T-helper 17 cell (primary cell): ENCODE measurements at places on chromosomes 5 and 9. TPM values are rescaled to one million over a fixed set of nuclear protein-coding genes. Genes with fewer than 3 reads are reported as not detected.

Gene ALDH1A1
- total RNA-seq, result 0.82 TPM

Gene CTSL
- total RNA-seq, result 4.0 TPM

Gene RABL6
- 59.7 TPM for total RNA-seq

Gene NIM1K
- total RNA-seq, result 0.76 TPM

Gene IQGAP2
- total RNA-seq, result 117 TPM

Gene IL4
- total RNA-seq, result not detected

Gene PCDHGB5
- total RNA-seq, result 0.35 TPM

Gene SLC1A3
- not detected for total RNA-seq

DNA sequence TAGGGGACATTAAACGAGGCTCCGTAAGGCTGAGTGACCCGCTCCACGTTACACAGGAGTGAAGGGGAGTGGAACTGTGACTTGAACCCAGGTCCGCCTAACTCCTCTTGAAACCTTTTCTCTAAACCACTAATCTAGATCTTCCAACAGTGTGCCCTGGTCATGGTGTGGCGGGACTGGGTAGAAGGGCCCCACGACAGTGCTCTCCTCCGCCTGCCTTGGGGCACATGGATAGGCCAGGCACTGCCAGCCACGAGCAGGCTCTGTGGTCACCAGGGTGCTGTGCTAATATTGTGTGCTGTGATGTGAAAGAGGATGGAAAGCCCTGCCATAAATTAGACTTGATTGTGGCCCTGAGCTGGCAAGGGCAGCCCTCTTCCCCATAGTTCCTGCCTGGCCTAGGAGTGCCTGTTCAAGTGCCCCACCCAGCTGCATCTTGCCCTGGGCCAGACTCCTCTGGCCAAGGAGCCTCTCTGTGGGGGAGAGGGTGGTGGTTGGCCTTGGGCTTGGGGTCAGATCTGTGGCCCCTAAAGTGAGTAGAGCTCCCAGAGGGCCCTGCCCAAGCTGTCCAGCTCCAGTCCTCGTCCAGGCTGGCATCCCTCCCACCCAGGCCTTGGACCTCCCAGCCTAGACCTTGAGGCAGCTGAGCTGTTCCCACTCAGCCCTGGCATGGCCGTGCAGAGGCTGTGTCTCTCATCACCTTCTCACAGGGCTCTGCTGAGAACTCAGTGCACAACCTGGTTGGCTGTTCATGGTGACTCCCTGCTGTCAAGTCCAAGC, 67.8 kb upstream of the TBC1D2 start:
- H3K4me3 ChIP-seq, result no peak overlapping the region
- H3K4me1 ChIP-seq, result peaks cover 10% of the 10 kb centered on the region
- no peak for DNase-seq
- peaks cover 22% of the 10 kb centered on the region for H3K27me3 ChIP-seq

DNA sequence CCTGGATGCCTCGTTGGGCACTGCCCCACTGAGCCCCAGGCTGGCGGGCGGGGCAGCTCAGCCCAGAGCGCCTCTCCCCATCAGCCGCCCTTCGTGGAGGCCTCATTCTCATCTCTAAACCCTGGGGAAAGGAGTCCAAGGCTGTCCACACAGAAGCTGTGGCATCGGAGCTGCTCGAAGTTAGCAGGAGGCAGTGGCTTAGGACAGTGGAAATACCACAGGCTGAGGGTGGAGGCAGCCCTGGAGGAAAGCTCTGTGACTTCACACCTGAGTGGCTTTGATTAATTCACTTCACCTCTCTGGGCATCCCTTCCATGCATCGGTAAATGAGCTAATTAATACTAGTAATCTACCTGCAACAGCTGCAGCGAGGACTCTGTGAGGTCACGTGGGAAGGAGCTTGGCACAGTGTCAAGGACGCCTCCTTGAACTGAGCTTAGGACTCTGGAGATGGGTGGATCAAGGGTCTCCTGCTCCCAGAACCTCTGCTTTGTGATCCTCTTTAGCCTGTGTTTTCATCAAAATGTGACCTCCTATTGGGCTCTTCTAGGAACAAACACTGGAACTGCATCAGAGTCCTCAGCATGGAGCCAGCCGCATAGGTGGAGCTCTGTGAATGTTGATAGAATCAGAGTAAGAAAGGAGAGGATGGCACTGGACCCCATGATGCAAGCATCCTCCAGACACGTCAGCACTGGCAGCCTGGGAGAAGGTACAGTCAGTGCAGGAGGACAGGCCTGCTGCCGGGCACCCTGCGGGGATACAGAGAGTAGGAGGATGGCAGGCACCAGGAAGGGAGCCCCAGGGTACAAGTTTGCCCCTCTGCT, 842 bp upstream of the ANGPTL2 start:
- H3K27ac ChIP-seq, result no peak overlapping the region
- peaks cover 38% of the 10 kb centered on the region for H3K27me3 ChIP-seq

DNA sequence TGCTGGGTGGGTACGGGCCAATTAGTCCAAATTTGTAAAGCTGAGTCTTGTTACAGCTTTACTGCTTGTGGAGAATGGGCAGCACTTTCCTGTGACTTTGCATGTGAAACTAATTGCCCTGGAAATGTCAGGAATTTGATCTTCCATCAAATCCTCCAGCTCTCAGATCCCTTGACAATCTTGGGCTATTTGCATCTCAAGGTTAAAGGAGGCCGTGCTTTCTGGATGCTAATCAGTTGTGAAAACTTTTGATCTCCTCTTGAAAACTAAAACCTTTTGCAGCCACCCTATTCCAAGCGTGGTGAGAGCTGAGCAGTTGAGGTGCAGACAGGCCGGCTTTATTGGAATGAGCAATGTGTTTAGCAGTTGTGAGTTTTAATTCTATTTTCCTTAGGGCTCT, 68.0 kb upstream of the CLINT1 start:
- peak overlapping the region; percentile 19 for H3K4me3 ChIP-seq
- H3K36me3 ChIP-seq, result no peaks in the 10 kb centered on the region
- H3K4me1 ChIP-seq, result peaks cover 6% of the 10 kb centered on the region
- no peak for DNase-seq
- no peak overlapping the region for H3K27ac ChIP-seq

DNA sequence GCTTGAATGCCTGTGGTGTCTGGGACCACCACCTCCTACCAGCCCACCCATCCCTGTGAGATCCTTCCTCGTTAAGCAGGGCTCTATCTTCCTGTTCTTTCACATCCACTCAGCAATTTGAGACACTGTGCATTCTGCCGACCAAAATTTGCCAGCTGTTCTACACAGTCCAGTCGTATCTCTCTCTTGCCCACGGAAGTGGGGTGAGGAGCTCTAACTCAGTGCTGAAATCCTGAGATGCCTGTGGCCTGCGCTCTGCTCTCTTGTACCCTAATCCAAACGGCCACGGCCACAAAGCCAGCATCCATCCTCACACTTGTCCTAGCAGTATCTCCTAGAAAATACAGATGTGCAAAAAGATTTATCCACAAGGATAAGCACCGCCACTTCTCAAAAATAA, 97.9 kb downstream of the MVB12B start:
- peak overlapping the region; percentile 29 for H3K27ac ChIP-seq
- no peak for DNase-seq
- H3K4me3 ChIP-seq, result no peak overlapping the region
- no peaks in the 10 kb centered on the region for H3K27me3 ChIP-seq
- peaks cover 6% of the 10 kb centered on the region for H3K36me3 ChIP-seq
- peaks cover 22% of the 10 kb centered on the region for H3K4me1 ChIP-seq

GRCh38 chr9:96565671-96566497, 53.8 kb downstream of the CDC14B start:
- no peak for DNase-seq
- H3K27ac ChIP-seq, result peak overlapping the region; percentile 54
- H3K4me1 ChIP-seq, result peaks cover 13% of the 10 kb centered on the region
- H3K27me3 ChIP-seq, result no peaks in the 10 kb centered on the region
- peak overlapping the region; percentile 92 for H3K4me3 ChIP-seq
- H3K36me3 ChIP-seq, result no peaks in the 10 kb centered on the region

DNA sequence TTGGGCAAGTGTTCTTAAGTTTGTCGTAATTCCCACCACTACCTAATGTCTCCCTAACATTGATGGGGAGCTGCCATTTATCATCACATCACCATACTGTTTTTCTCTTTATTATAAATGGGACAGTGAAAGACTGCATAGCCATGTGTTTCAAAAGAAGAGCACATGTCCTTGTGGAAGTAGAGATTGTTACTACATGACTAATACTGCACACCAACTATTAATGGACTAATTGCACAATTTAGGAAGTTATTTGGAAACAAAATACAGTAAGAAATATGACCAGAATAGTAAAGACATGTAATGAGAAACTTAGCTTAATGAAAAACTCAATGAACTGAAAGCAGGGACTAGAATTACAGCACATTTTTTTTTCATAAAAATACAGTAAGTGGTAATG, 12.0 kb upstream of the ELOVL7 start:
- no peak for DNase-seq
- H3K4me1 ChIP-seq, result no peaks in the 10 kb centered on the region
- no peak overlapping the region for H3K27ac ChIP-seq
- H3K27me3 ChIP-seq, result no peaks in the 10 kb centered on the region
- H3K4me3 ChIP-seq, result no peak overlapping the region
- no peaks in the 10 kb centered on the region for H3K36me3 ChIP-seq

DNA sequence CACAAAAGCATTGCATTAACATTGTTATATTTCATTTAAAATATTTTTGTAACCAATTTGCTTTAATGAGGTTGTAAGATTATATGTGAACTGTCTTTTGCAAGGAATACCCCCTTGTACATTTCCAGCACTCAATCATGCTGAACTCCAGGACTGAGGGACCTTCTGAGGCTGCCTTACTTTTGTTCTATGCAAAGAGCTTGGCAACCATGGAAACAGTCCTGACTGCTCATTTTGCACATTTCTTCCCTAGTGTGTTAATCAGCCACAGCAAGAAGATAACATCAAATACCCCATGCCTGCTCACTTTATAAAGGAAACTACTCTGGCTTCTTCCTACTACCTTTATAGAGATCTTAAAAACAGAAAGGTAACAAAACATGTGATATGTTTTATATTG, 355.6 kb upstream of the IZUMO3 start:
- DNase-seq, result no peak
- H3K4me1 ChIP-seq, result no peaks in the 10 kb centered on the region
- H3K27ac ChIP-seq, result no peak overlapping the region
- H3K27me3 ChIP-seq, result no peaks in the 10 kb centered on the region
- H3K36me3 ChIP-seq, result no peaks in the 10 kb centered on the region

DNA sequence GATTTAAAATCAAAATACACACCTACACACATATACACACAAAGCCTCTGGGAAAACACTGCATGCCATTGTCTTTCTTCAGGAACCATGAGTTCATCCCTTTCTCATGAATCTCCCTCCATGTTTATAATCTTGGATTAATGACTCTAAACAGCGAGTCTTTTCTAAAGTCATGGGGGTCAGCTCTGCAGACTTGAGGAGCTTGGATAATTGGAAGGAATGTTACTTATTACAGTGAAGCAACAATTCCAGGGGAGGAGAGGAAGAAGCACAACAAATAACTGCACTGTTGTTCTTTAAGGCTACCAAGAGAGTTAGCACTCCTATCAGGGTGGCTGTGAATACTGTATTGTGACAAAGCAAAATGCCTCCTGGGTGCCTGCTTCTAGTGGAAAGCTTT, 444.7 kb downstream of the ANXA1 start:
- no peak for DNase-seq
- no peaks in the 10 kb centered on the region for H3K4me1 ChIP-seq
- H3K4me3 ChIP-seq, result no peak overlapping the region
- H3K27ac ChIP-seq, result no peak overlapping the region

DNA sequence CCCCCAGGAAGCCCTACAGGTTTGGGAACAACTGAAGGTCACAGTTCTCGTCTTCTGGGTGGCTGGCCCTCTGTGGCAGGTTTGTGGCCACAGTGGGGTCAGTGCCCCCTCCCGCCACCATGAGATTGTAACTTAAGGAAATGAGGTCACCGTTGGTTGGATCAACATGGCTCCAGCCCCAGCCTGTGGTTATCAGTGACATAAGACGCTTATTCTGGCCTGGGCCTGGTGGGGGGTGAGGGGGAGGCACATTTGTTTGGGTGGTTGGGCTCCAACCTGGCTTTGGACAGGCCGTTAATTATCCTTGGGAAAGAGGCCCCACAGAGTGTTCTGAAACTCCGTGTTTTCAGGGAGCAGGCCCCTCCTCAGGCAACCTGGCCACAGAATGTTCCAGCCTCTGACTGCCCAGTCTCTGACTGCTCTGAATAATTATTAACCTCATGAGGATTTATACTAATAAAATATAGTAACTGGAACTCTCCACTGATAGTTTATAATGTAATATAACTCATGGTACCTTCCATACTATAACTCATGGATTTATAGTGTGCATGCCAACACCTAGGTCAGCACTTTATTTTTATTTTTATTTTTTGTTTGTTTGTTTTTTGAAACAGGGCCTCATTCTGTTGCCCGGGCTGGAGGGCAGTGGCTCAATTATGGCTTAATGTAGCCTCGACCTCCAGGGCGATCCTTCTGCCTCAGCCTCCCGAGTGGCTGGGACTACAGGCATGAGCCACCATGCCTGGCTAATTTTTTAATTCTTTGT, 58.0 kb upstream of the RPL26L1 start:
- H3K27ac ChIP-seq, result no peak overlapping the region
- H3K27me3 ChIP-seq, result no peaks in the 10 kb centered on the region
- H3K4me3 ChIP-seq, result no peak overlapping the region
- H3K36me3 ChIP-seq, result peaks cover 10% of the 10 kb centered on the region
- H3K4me1 ChIP-seq, result peaks cover 8% of the 10 kb centered on the region

DNA sequence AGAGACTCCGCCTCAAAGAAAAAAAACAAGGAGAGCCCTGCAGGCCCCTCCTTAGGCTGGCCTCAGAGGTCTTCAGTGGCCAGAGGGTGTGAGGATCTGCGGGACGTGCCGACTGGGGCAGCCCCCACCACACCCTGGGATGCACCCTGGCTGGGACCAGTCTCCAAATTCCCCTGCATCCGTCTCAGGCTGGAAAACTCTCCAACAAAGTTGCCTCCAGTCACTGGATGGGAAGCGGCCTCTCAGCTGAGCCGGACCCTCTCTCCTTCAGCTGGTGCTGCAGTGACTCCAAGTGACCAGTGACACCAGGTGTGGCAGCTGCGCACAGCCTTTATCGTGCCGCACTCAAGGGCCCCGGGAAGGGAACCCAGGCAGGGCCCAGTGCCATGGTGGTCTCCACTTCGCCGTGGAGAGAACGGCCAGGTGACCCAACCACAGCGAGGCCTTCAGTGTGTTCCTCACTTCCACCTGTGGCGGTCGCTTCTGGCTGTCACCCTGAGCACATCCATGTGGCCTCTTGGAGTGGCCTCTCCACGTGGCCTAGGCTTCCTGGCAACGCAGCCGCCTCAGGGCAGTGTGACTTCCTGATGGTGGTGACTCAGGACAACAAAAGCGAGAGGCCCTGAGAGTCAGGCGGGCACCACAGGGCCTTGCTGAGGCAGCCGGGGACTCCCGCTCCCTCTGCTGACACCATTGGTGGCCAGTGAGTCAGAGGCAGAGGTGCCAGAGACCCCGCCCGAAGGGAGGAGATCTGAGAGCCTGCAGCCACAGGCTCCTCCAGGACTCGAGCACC, 19.3 kb upstream of the CAMSAP1 start:
- no peaks in the 10 kb centered on the region for H3K27me3 ChIP-seq
- H3K4me3 ChIP-seq, result no peak overlapping the region
- no peaks in the 10 kb centered on the region for H3K36me3 ChIP-seq
- peaks cover 12% of the 10 kb centered on the region for H3K4me1 ChIP-seq
- DNase-seq, result peak; percentile 17

DNA sequence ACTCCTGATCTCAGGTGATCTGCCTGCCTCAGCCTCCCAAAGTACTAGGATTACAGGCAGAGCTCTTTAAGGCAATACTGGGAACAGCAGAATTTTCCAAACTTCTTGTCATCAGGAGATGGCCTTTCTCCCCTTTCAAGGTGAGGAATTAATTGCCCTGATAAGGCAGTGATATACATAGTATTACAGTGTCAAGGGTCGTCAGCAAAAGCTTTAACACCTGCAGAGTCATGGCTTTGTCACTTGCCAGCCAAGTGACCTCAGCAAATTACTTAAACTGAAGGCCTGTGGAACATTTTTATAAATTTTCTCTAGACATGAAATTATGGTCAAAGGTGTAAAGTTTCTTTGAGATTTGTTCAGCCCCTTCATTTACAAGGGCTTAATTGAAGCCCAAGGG, 59.5 kb downstream of the FBXO38 start:
- no peak overlapping the region for H3K4me3 ChIP-seq
- no peaks in the 10 kb centered on the region for H3K36me3 ChIP-seq
- no peaks in the 10 kb centered on the region for H3K27me3 ChIP-seq
- H3K27ac ChIP-seq, result peak overlapping the region; percentile 27
